Type B pancreatic cell (in vitro differentiated cells): ENCODE measurements at places on chromosomes 5 and 9.
A peak's percentile ranks its signal among the peaks of the same experiment; 100 is the strongest.

GRCh38 chr9:76216161-76216649 lies 178.0 kb downstream of the RFK start:
- H3K36me3 ChIP-seq: peaks cover 4% of the 10 kb centered on the region
- peaks cover 36% of the 10 kb centered on the region for H3K4me1 ChIP-seq
- H3K4me3 ChIP-seq: no peak overlapping the region
- peak overlapping the region; percentile 22 for H3K27ac ChIP-seq
- no peaks in the 10 kb centered on the region for H3K27me3 ChIP-seq

DNA sequence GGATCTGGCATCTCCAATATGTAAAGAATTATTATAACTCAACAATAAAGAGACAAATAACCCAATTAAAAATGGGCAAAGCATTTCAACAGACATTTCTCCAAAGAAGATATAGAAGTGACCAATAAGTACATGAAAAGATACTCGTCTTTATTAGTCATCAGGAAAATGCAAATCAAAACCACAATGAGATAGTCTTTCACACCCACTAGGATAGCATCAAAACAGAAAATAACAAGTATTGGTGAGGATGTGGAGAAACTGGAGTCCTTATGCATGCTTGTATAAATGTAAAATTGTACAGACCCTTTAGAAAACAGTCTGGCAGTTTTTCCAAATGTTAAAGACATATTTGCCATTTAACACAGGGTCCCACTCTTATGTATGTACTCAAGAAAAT lies 39.1 kb upstream of the ITGA1 start:
- H3K27ac ChIP-seq: no peak overlapping the region
- no peak overlapping the region for H3K4me3 ChIP-seq
- no peaks in the 10 kb centered on the region for H3K36me3 ChIP-seq
- H3K4me1 ChIP-seq: peaks cover 4% of the 10 kb centered on the region
- DNase-seq: no peak

DNA sequence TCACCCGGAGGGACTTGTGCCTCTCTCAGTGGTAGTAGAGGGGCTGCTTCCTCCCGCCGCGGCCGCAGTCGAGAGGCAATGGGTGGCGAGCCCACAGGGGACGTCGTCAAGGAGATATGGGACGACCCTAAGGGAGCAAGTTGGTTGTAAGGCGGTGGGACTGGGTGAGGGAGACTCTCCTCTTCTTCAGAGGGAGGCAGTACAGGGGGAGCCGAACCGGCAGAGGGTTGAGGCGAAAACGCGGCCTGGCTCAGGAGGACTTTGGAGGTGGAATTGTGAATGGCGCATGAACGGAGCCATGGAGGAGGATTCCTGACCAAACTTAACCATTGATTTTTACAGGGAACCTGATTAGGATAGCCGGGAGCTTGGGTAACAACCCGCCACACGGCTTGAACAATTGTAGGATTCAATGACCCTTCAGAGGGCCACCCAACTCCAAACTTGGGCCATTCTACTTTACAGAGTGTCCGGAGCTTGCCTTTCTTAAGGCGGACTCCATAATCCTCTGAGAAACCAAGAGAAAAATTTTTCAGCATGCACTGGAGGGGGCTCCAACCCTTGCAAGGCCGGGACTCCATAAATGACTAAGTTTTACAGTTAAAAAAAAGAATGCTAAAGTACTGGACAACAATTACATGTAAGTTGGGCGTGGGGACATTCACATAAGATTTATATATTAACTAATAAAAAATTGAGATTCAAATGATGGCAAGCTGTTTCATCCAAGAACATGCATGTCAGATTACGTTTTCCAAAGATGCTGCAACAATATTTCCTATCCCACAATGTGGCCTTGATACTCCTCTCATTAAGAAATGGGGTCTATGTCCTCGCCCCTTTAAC lies 19.4 kb upstream of the RHOBTB3 start:
- peak overlapping the region; percentile 92 for H3K27ac ChIP-seq
- peaks cover 3% of the 10 kb centered on the region for H3K27me3 ChIP-seq
- no peak for DNase-seq
- peaks cover 11% of the 10 kb centered on the region for H3K4me1 ChIP-seq
- no peaks in the 10 kb centered on the region for H3K36me3 ChIP-seq

DNA sequence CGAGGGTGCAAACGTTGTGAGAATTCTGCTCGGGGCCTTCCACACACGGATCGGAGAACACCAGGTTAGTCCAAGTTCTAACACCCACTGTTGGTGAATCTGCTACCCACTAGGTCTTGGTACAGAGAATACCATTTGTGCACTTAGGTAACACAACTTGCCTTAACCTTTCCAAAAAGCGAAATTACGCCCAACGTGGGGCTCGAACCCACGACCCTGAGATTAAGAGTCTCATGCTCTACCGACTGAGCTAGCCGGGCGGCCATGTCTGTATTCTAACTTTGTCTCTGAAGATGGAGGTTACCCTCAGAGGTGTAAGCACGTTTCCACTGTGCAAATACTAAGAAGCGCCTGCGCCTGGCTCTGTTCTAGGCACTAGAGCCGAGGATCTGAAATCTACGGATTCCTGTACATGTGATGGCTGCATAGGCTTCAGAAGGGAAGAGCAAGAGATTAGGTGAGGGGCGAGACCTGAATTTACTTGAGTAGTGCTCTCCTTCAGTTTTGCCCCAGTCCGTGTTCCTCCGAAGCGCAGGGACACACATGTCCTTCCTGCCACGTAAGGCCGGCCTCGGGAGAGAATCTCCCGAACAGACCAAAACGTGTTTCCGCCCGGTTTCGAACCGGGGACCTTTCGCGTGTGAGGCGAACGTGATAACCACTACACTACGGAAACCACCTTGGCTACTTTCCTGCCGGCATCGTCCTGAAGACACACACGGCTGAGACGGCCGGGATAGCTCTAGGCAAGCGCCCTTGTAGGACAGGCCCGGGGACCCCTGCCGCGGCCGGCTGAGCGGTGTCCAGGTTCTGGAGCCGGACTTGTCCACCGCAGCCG lies 1.1 kb upstream of the TRIM41 start:
- H3K4me1 ChIP-seq: peaks cover 36% of the 10 kb centered on the region
- DNase-seq: peak; percentile 97
- H3K27ac ChIP-seq: peak overlapping the region; percentile 100
- peaks cover 14% of the 10 kb centered on the region for H3K36me3 ChIP-seq
- peaks cover 24% of the 10 kb centered on the region for H3K27me3 ChIP-seq
- H3K4me3 ChIP-seq: peak overlapping the region; percentile 99
